Hindlimb muscle (tissue), 1 donor: ENCODE measurements at places on chromosomes 7 and 10. TPM values are rescaled to one million over a fixed set of nuclear protein-coding genes. Genes with fewer than 3 reads are reported as not detected.
A peak's percentile ranks its signal among the peaks of the same experiment; 100 is the strongest.

The GGCT gene
- 33.4 TPM for polyA plus RNA-seq

The SEMA3D gene
- 12.3 TPM for polyA plus RNA-seq

DNA sequence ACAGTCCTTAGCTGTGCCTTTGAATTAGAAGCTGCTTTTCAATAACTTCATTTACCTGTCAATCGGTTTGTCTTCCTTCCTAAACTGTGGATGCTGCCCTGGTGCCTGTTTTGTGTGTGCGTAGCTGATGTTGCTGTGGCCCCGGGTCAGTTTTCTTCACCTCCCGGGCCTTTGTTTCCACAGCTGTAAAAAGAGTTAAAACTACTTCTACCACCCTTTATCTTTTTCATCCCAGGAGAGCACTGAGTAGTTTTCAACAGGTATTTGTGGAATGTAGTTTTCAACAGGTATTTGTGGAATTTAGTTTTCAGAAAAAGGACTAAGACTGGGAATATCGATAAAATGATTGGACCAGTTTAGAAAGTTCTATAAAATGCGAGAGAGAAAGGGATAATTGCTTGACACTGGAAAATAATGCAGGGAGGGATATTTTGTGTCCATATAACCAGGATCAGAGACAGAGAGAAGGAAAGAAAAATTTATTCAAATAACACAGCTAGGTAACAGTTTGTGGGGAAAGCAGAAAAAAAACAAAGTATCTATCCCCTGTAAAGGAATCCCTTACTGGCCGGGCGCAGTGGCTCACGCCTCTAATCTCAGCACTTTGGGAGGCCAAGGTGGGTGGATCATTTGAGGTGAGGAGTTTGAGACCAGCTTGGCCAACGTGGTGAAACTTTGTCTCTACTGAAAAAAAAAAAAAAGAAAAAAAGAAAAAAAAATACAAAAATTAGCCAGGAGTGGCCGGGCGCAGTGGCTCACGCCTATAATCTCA, 15.9 kb upstream of the IGF2BP3 start:
- no peak for DNase-seq

The FFAR4 gene
- polyA plus RNA-seq, result 0.43 TPM

- DNase-seq, result no peak
Observed at GRCh38 chr7:47516386-47516785, 65.5 kb downstream of the TNS3 start.

DNA sequence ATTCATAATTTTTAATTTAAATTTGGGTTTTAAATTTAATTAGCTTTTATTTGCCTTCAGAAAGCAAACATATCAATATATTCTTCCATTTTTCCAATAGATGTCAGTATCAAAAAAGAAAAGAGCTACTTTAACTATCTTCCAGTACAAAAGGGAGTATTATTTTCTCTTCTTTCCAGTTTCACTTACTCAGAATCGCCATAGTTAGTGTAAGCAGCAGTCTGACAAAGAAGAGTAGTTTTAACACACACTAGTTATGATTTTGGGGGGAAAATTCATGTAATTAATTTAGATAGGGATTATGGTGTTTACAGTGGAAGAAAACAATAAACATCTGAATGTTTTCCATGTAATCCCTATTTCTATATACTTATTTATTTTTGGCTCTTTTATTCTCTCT, 272.6 kb upstream of the DGKB start:
- peak; percentile 39 for DNase-seq

- no peak for DNase-seq
Observed at GRCh38 chr10:62456611-62457101, 82.5 kb downstream of the ZNF365 start.

DNA sequence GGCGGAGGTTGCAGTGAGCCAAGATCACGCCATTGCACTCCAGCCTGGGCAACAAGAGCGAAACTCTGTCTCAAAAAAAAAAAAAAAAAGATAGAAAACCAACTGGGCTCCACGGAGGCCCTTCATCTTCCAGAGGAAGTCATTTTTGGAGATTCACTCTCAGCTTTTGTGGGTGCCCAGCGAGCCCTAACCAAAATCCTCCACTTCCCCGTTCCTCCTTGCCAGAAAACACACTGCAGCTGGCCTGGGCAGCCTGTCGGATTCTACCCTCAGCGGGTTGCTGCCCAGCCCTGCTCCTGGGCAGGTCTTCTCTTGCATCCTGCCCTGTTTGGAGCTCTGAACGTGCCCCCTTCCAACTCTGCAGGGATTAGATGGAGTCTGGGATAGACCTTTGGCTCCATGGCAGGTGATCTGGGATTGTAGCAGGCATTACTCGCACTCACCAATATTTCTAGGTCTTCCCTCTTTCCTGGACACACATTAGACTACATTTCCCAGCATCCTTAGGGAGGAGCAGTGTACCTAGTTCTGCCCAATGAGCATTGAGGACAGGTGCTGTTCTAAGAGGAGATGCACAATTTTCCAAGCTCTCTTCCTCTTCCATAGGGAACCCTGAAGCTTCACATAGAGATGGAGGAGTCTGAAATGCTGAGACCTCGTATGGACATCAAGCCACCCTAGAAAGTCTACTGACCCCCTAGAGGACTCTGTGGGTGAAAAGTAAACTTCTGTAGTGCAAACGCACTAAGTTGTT, 4.6 kb downstream of the GRID2IP start:
- no peak for DNase-seq

The CLDN12 gene
- 19.6 TPM for polyA plus RNA-seq

The TMEM140 gene
- 14.6 TPM for polyA plus RNA-seq
